Calu3 (cell line): ENCODE measurements at places on chromosomes 13 and 19. TPM values are rescaled to one million over a fixed set of nuclear protein-coding genes. Genes with fewer than 3 reads are reported as not detected.

GRCh38 chr13:66407128-66407527 lies 823.0 kb downstream of the PCDH9 start:
- no peak overlapping the region for H3K4me3 ChIP-seq
- DNase-seq, result no peak
- no peaks in the 10 kb centered on the region for H3K4me1 ChIP-seq
- no peaks in the 10 kb centered on the region for H3K36me3 ChIP-seq

DNA sequence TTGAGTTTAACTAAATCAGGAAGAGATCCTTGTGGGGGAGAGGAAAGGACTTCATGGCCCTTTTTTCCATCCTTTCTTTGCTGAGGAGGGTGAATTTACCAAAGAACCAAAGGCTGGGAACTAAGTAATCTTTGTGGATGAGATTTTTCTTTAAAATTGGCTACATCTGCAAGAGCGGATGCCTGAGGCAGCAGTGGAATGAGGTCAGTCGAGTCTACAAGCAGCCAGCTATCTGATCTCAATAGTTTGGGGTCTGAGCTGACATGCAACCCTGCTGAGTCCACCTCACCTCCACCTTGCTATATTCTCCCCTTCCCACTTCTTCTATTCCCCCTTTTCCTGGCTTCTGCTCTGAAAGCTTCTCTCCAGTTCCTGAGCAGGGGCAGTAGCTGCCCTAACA lies 3.6 kb upstream of the DNAJC15 start:
- no peaks in the 10 kb centered on the region for H3K4me1 ChIP-seq
- no peaks in the 10 kb centered on the region for H3K27me3 ChIP-seq
- no peak overlapping the region for H3K4me3 ChIP-seq
- H3K36me3 ChIP-seq, result peaks cover 12% of the 10 kb centered on the region

GRCh38 chr13:109241160-109241559 lies 545.2 kb downstream of the IRS2 start:
- H3K4me3 ChIP-seq, result no peak overlapping the region
- H3K27ac ChIP-seq, result no peak overlapping the region
- DNase-seq, result no peak
- H3K4me1 ChIP-seq, result no peaks in the 10 kb centered on the region
- H3K27me3 ChIP-seq, result no peaks in the 10 kb centered on the region

DNA sequence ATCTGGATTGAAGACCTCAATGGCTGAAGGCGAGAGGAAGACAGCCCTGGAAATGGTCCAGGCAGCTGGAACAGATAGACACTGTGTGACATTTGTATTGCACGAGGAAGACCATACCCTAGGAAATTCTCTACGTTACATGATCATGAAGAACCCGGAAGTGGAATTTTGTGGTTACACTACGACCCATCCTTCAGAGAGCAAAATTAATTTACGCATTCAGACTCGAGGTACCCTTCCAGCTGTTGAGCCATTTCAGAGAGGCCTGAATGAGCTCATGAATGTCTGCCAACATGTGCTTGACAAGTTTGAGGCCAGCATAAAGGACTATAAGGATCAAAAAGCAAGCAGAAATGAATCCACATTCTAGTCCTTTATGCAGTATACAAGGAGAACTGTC lies 1.2 kb downstream of the POLR1D start:
- no peaks in the 10 kb centered on the region for H3K27me3 ChIP-seq
- no peak overlapping the region for H3K27ac ChIP-seq
- peaks cover 64% of the 10 kb centered on the region for H3K36me3 ChIP-seq
- no peak for DNase-seq

DNA sequence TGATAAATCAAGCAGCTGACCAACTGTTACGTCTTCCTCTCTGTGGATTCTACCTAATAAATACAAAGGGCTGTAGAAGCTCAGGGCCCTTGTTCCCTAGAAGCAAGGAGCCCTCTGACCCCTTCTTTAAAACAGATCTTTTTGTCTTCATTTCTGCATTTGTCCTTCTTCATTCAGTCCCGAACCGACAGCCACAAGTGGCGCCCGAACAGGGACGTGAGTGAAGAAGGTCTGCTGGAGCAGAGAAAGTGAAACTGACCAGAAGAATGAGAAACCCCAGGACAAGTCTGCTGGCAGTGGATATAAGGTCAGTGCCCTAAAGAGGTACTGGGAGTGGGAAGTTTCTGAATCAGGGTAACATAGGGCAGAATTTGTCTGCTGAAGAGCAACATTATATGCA lies 13.1 kb downstream of the ZNF773 start:
- H3K4me3 ChIP-seq, result no peak overlapping the region
- no peaks in the 10 kb centered on the region for H3K27me3 ChIP-seq
- peak; percentile 22 for DNase-seq

Gene TEKTIP1
- total RNA-seq, result 1.4 and 2.7 TPM in 2 replicates

Gene PLA2G4C
- 4.2 and 7.7 TPM in 2 replicates for total RNA-seq

Gene ZNF66
- 5.1 and 5.5 TPM in 2 replicates for total RNA-seq

Gene ZNF528
- total RNA-seq, result not detected in 2 replicates
